ENCODE measurements at places on chromosomes 2 and 18.

DNA sequence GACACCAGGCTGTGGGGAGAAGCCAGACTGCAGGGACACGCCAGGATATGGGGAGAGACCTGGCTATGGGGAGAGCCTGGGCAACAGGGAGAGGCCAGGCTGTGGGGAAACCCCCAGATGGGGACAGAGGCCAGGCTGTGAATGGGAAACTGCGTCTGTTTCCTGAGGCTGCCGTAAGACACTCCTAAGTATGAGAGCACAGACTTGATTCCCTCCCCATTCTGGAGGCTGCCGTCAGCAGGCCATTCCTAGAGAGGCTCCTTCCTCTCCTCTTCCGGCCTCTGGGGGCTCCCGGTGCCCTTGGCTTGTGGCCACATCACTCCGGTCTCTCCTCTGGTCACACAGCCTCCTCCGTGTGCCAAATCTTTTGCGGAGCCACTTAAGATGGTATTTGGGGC is 32.3 kb downstream of the ADI1 start:
- no peak for DNase-seq

GRCh38 chr2:107337209-107337898 is 451.4 kb upstream of the ST6GAL2 start:
- DNase-seq: no peak

DNA sequence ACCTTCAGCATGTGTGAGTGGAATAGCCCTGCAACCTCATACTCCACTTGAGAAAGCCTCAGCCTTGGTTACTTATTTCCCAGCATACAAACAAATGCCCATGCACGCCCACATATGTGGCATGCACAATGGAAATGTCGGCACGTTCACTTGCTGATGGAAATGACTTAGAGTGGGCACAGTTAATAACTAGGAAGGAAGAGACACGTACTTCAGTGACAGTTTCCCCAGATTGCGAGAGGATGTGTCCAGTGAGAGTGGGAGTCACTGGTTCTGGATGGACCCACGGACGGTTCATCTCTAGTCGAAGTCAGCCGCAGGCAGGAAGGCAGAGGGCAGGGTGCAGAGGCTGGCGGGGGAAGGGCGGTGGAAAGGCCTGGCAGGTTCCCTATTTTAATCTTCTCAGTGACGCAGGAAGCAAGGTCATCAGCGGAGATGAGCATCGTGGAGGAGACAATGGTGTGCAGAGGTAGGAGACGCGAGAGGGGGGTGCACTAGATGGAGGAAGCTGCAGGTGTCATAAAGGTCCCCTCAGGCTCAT is 350.7 kb upstream of the MYT1L start:
- DNase-seq: no peak

DNA sequence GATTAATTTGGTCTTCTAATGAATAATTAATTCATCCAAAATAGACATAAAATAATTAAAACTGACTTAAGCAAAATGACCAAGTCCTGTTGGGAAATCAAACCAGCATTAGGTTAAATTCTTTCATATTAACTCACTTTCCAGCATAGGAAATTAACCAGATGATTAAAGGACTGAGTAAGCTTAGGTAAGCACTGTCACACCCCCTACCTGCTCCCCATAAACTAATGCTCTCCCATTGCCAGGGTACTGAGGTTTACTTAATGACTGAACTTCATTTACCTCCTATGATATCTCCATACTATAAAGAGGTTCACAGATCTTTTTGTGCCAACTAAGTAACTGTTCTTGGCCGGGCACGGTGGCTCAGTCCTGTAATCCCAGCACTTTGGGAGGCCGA is 13.7 kb downstream of the DSC2 start:
- DNase-seq: no peak

- no peak for DNase-seq
Observed at GRCh38 chr18:55695091-55695490, 107.1 kb upstream of the TCF4 start.

DNA sequence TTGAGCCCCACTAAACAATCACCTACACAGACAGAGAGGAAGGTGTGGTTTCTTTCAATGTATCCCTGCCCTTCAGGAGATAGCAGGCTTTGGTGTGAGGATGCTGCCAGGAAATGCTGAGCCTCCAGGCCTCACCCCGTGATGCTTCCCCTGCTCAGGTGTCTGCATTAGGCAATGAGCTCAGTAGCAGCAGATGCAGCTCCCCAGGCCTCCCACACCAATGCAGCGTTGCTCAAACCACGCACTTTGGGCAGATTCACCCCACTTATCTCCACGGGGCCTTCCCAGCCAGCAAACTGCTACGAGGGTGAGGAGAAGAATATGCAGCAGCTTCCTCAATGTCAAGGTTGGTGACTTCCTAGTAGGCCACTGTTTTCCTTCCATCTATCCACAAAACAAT is 229.3 kb upstream of the PXDN start:
- DNase-seq: no peak

- DNase-seq: no peak
Observed at GRCh38 chr2:40827392-40827791, 375.5 kb upstream of the SLC8A1 start.

DNA sequence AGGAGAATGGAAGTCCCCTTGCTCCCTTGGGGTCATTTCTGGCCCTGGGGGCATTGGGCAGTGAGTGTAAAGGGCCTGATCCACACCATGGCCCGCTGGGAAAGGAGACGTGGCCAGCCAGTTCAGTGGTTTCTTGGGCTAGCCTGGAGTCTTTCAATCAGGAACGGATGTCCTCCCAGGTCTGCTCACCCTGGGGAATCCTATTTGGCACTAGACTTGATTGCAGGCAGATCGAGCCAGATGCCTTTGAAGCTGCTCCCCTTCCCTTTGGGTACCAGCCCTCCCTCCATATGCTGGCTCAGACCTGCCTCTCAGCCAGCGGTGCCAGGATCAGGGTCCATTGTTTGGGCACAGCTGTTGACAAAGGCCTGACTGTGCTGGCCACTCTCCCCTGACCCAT is 11.0 kb downstream of the FBLN7 start:
- DNase-seq: no peak

Data from activated naive CD4-positive, alpha-beta T cell treated with anti-CD3 and anti-CD28 coated beads, Interleukin-2, amount 50 U/mL, for 16 hours (primary cell).